Ovary (tissue), 10 donors: ENCODE measurements at places on chromosomes 2 and 18. TPM values are rescaled to one million over a fixed set of nuclear protein-coding genes. Genes with fewer than 3 reads are reported as not detected.

The LRP1B gene
- polyA plus RNA-seq: 0.20 TPM

DNA sequence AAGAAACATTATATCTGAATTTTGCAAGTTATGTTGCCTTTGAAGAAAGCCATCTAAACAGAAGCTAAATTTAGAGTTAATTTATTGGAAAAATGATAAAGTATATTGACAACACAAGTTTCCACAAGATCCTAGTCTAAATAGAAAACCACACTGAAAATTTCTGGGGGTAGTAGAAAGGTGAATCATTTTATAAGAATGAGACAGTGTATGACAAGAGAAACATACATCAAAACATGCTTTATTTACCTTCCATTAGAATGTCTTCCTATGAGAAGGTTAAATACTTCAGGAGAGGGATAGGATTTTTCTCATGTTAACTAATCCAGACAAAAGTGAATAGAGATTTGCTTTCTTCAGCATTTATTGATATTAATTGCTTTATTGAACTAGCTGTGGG is 1389.8 kb upstream of the ZEB2 start:
- H3K27me3 ChIP-seq: no peaks in the 10 kb centered on the region
- no peaks in the 10 kb centered on the region for H3K36me3 ChIP-seq
- DNase-seq: no peak
- H3K4me3 ChIP-seq: no peak overlapping the region
- H3K4me1 ChIP-seq: no peaks in the 10 kb centered on the region

DNA sequence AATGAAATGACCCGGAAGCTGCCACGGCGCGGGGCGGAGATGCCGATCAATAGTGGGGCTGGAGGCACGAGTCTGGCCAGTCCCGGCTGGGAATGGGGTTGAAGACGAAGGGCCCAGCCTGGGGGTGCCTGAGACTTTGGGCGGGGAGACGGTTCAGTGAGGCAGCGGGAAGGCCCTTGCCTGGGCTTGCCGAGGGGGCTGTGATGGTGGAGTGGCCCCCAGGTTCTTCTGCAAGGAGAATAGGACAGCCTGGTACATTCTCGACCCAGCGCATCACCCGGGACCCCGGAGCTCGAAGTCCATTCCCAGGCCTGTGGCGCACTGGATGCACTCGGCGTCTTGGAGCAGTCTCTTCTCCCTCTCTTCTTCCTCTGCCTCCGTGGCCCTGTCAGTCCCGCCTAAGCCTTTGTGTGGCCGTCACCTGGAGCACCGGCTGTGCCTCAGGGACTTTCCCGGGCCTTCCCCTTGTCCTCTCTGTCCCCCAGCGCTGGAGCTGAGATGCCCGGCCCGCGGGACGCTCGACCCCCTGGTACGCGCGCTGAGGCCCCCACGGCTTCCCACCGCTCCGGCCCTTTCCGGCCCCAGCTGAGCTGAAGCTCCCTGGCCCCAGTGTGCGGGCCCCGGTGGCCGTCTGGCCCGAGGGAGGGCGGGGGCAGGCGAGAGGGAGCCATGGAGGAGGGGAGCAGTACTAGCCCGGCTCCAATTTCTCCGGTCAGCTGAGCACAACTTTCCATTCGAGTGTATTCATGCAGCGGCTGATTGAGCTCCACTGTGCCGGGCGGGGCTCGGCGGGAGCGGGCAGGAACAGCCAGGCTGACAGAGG is 8.0 kb downstream of the SIX3 start:
- no peaks in the 10 kb centered on the region for H3K36me3 ChIP-seq
- H3K27me3 ChIP-seq: no peaks in the 10 kb centered on the region
- no peak overlapping the region for H3K4me3 ChIP-seq
- DNase-seq: no peak
- H3K4me1 ChIP-seq: peaks cover 7% of the 10 kb centered on the region
- H3K27ac ChIP-seq: no peak overlapping the region

- H3K27ac ChIP-seq: peak overlapping the region; percentile 89
- peak; percentile 41 for DNase-seq
Observed at GRCh38 chr2:65430603-65431420, 1.6 kb downstream of the SPRED2 start.

- no peak overlapping the region for H3K4me3 ChIP-seq
- no peak for DNase-seq
- no peaks in the 10 kb centered on the region for H3K27me3 ChIP-seq
Observed at GRCh38 chr18:23588836-23589560, 2.7 kb upstream of the NPC1 start.
